ENCODE measurements at places on chromosomes 5 and 9.

DNA sequence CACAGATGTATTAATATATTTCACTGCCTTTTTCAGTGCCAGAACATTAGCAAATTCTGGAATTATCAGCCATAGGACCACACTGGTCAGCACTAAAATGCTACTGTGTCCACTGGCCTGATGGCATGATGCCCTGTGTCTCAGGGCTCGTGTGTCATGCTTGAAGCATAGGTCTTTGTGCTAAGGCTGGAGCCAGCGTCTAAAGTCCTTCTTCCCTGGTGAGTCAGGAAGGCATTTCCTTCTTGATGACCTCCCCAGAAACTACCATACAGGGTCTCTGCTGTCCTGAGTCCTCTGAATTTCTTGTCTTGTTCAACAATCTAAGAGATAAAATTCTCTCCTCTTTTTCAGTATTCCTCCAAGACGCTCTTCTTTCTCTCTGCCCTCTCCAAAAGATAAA, 489.9 kb downstream of the PSAT1 start:
- no peak for DNase-seq

DNA sequence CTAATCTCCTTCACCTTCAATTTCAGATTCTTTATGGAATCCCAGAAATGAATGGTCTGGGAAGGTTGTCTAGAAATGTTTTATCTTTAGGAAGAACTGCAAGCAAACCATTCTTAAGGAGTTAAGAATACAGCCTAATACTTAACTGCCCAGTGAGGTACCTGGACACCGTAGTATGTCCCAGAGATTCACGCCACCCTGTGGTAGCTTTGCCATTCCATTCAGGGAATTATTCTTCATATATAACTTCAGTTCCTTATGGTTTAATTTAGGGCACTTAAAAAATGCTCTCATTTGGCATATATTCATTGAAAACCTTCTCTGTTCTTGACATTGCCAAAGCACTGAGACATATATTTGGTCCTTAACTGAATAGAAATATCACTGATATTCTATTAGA, 49.7 kb downstream of the ACTBL2 start:
- no peak for DNase-seq

GRCh38 chr5:74952406-74952805, 86.2 kb upstream of the FAM169A start:
- no peak for DNase-seq

- DNase-seq, result no peak
Measured at GRCh38 chr9:117662651-117663050, 41.6 kb upstream of the TLR4 start.

DNA sequence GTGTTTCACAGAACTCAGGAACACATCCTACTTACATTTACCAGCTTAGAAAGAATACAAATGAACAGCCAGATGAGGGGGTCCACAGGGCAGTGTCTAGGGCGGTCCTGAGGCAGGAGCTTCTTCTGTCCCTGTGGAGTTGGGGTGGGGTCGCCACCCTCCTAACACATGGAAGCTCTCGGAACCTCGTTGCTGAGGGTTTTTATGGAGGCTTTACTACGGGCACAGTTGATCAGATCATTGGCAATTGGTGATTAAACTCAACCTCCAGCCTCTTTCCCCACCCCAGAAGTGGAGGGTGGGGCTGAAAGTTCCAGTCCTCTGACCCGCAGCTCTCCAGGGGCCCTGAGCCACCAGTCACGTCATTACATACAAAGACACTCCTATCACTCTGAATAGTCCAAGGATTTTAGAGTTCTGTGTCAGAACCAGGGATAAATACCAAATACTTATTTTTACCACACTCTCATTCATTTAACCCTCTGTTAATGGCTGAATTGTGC, 156.9 kb downstream of the COL23A1 start:
- DNase-seq, result no peak

DNA sequence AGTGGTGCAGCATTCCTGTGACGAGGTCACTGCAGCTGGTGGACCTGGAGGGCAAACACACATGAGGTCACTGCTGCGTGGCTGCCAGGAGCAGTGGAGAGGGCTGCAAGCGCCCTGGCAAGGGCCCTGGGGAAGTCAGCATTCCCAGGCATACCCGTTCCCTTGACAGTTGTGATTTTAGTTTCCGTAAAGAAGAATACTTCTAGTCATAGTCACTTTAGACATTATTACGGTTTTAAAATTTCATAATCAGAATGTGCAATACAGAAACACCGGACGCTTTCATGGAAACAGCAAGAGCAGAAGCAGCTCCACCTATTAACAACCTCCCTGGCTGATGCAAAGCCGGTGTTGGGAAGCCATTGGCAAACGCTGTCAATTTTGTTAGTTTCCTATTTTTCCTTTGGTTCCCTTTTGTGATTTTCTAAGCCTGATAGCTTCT, 129.8 kb downstream of the GADD45G start:
- no peak for DNase-seq

GRCh38 chr9:38141746-38142591, 72.9 kb upstream of the SHB start:
- no peak for DNase-seq

GRCh38 chr9:125524583-125525355, 182.2 kb downstream of the MAPKAP1 start:
- no peak for DNase-seq

DNA sequence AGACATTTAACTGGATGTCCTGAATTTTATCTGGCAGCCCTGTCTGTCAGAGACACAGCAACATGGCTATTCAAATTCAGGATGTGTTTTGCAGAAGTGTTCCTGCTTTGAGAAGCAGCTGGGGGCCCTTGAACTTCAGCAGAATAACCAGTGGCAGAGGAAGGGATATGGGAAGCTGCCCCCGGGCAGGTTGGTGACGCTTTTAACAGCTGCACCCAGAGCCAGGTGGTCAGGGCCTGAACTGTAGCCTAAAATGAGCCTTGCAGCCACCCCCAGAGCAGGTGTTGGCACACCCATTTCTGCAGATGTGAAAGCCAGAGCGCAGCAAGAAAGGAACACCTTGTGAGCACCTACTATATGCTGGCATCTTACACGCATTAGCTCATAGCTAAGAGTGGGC, 128.7 kb upstream of the BOD1 start:
- peak; percentile 43 for DNase-seq

- no peak for DNase-seq
Measured at GRCh38 chr5:180331647-180331950, 21.5 kb downstream of the GFPT2 start.

DNA sequence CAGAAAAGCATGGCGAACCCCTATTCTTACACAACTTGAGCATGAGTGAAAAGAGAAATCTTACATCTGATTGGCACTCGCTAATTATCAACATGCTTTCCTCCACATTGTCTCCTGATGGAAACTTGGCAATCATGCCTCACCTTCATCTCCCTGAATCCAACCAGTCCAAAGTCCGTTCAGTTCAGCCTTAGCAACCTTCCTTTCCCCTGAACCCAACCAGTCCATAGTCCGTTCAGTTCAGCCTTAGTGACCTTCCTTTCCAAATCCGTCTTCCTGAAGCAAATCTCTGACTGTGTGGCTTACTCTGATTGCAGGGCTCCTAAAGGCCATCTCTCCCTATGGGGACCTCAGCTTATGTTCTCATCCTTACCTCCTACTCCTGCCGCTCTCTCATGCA, 538.3 kb upstream of the CLINT1 start:
- DNase-seq, result no peak

DNA sequence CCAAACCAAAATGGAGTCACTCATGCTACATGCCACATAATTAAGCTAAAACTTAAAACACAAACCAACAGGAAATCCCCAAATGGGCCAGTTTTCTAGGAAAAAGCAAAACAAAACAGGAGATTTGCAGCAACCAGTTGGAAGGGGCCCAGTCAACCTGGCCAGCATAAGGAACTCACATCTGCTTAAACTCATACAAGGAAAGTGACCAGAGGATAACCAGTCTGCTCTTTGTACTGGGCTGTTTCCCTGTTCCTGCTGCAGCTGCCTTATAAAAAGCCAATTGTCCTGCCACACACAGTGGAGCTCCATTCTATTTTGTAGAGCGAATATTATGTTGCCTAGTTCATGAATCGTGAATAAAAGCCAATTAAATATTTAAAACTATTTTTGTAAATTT, 29.5 kb upstream of the PTPDC1 start:
- DNase-seq, result no peak

- DNase-seq, result no peak
Measured at GRCh38 chr5:154648706-154649105, 106.5 kb upstream of the LARP1 start.

GRCh38 chr5:96880444-96881164, 4.3 kb downstream of the ERAP2 start:
- DNase-seq, result no peak

GRCh38 chr9:134575901-134576176, 65.8 kb upstream of the COL5A1 start:
- no peak for DNase-seq

DNA sequence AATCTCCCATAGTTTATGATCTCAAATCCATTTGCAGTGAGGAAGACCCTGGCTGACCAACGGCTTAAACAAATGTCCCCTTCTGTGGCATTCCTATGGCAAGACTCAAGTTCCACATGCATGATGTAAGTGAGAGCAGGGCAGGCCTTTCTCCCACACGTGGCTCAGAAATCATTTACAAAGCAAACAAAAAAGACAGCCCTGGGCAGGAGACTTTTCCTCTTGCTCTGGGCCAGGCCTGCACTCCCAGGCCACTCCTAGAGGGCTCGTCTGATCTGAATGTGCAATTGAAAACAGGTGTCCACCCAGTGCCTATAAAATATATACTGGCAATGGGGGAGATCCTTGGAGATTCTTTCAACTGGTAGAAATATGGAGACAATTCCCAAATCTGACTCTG, 123.1 kb downstream of the DMRT2 start:
- DNase-seq, result no peak

- DNase-seq, result no peak
Measured at GRCh38 chr5:6376974-6377520, 1.3 kb downstream of the MED10 start.

DNA sequence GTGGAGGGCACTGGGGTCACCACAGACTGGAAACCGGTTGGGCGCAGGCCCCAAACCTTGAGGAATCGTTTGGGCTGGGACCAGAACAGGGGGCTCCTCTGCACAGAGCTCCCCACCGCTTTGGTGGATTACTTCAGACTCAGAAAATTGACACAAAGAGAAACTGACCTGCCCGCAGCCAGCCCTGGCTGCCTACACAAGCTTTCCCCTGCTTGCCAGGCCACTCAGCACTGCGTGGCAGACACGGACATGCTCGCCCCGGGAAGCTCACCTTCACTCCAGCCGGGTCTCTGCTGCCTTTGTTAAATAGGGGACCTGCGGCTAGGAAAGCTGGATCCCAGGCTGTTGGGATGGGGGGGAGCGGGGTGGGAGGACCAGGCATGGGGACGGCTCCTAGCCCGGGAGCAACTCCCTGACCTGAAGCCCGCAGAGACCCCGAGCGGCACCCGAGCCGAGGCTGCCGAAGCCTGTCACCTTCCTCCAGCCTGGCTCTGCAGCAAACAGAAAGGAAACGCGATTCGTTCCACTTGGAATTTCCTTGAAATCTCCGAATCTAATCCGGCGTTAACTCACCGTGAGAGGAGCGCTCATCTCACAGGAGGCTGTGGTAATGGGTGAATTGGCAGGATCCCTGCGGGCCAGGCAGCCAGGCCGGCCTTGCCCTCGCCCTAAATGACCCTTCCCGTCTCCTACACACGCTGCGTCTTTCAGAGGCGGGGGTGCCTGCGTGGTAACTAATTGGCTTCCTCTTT, 8.8 kb downstream of the PAX5 start:
- no peak for DNase-seq

DNA sequence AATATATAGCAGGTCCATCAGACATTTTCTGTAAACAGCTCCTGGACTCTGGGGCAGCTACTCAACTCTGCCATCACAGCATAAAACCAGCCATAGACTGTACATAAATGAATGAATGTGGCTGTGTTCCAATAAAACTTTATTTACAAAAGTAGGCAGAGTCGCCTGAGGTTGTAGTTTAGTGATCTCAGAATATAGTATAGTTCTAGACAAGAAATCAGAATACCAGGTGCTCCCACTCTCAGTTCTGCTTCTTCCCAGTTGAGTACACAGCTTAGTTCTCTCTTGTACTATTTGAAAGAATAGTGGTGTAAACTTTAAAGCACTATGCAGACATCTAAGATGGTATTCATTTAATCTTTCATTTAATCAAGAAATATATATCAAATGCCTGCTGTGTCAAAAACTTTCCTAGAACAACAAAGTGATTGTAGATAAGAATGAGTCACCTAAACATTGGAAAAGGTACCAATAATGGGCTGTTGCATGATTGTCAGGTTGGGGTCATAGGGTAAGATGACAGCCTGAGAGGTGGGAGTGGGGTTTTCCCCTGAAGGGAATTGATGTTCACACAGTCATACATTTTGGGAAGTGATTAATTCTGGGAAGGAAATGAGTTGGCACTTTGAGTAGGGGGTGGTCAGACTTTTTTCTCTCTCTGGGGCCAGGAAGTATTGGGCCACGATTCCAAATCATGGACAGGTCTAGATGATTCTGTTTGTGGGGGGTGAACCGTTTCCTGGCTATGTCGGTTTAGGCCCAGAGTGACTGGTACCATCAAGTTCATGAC, 37.0 kb downstream of the TNFSF8 start:
- DNase-seq, result no peak

GRCh38 chr9:107850653-107851052, 361.1 kb upstream of the KLF4 start:
- DNase-seq, result no peak

DNA sequence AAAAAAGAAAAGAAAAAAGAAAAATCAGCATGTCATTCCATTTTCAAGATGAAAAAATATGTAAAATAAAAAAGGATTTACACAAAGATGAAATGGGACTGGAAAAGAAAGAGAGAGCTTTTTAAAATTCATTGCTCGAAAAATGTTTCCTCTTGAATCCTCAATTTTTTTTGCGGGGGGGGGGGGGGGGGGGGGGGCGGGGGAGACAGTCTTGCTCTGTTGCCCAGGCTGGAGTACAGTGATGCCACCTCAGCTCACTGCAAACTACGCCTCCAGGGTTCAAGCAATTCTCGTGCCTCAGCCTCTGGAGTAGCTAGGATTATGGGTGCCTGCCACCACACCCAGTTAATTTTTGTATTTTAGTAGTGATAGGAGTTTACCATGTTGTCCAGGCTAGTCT, 16.5 kb downstream of the PFDN1 start:
- no peak for DNase-seq

DNA sequence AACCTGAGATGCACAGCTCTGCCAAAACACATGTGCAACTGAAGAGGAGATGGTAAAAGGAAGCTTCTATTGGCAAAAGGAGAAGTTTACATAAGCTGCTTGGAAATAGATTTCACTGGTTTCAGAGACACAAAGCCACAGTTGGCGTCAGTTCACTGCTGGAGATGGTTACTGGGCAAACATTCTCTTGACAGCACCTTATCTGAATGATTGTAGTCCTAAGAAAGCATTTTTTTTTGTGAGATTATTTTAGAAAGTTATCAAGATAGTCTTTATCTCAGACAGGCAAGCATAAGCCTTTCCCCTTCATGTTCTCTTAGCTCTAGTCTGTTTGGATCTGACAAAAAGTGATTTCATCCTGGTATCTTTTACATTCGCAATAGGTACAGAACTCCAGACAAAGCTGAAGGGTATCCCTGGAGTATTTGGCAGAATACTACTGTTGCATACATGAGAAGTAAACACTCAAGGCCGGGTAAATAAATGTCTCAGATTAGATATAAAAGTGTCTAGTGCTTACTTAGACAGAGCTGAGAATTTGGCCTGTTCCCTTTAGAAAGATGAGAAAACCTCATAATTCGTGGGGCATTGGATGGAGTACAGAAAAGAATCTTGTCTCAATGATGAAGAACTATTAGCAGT, 1668.0 kb upstream of the NUDT12 start:
- DNase-seq, result no peak
